ENCODE measurements at places on chromosomes 6 and 20.

GRCh38 chr6:158170656-158171081 lies 2.5 kb downstream of the GTF2H5 start:
- no peak for DNase-seq

DNA sequence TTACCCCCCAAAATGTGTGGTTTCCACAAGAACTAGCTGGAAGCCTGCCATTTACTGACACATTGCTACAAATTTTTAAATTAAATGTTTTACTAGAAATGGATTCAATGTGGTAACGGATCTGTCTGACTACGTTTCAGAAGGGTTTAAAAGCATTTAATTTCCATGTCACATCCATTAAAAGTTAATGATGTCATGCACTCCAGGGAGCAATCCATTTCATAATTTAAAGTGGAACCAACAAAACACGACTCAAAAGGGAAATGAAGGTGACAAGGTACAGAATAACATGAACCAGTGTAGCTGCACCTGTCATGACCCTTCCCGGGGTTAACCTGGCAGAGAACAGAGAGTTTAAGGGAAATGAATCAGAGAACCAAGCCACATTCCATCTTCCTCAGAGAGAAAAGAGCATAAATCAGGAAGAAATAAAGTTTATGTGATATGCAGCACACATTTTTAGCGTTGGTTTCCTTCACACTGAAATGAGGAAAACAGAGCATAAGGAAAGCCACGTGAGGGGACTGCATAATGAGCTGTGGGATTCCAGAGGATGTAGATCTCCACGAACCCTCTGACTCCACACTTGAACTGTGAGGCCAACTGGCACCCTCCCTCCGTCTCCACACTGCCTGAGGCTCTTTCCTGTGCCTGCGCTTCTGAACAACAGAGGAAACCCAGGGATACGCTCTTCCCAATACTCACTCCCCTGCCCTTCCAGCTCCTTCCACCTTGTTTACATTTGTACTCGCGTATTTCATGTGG lies 170.3 kb upstream of the AHI1 start:
- DNase-seq, result no peak

DNA sequence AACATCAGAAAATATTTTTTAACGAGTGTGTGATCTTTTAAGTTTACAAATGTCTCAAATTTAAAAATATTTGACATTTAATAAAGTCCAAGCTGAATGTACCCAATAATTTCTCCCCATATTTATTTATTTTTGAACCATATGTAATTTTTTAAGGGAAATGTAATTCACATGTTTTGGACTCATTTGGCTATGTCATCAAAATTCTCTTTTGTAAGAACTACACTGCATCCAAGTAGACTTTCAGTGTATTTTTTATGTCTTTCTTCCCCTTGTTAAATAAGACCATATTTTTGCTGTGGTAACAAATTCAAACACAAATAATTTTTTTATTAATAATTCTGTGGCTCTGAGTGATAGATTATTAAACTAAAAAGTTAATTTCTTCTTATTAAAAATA lies 365.2 kb downstream of the CD109 start:
- no peak for DNase-seq

GRCh38 chr6:127202676-127203075 lies 64.0 kb upstream of the RNF146 start:
- DNase-seq, result no peak

DNA sequence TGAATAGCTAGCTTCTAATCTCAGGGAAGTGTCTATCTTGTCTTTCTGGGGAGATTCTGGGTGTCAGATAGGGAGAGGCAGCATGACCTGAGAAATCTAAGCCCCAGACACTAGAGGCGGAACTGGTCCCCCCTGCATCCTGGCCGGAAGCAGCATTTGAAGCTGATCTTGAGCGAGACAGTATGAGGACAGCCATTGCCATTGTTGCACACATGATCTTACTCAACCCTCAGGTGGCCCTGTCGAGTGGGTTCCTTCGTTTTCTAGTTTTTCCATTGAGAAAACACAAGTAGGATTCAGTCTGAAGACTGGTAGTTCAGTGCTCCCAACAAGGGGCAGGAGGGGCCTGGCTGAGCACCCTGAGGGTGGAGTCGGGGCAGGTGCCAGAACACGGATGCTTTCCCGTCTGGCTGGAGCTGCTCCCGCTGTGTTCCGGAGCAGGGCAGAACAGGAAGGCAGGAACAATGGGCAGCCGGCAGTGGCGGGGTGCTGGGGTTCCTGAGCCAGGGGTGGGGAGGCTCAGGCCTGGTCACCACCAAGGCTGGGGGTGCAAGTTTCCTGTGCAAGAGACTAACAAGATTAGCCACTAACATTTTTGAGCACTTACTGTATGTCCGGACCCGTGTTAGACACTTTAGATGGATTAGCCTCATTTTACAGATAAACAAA lies 7.9 kb upstream of the SDCBP2 start:
- DNase-seq, result no peak

GRCh38 chr20:43914311-43915210 lies at the start of gene TOX2:
Gene TOX2, plus strand, starts transcription at chr20:43914852. Its CDS starts 40 bp downstream, at chr20:43914892.
- DNase-seq, result no peak

DNA sequence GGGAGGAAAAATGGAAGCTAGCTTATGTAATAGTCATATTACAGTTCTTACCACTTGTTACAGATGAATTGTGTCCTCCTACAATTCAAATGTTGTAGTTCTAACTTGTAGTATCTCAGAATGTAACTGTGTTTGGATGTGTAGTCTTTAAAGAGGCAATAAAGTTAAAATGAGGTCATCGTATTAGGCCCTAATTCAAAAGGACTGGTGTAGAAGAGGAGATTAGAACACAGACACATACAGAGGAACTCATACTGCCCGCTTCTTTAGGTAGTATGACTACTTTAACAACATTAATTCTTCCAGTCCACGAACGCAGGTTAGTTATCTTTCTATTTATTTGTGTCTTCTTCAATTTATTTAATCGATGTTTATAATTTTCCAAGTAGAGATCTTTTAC lies 46.5 kb upstream of the TPD52L1 start:
- DNase-seq, result no peak

DNA sequence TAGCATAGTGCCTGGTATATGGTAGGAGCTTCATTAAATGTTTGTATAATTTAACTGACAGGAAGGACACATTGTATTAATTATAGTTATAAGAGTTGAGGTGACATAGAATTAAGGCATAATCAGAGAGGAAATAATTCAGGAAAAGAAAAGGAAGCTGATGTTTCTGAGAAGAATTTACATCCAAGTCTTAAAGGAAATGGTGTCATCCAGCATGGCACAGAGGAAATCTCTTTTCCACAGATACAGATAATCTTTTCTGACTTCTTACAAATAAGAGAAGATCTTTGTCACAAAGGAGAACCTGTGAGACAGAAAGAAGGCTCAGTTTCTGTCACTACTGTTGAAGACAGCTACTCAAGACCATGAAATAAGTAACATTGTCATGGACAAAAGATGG lies 222.5 kb downstream of the GJA1 start:
- DNase-seq, result no peak

GRCh38 chr20:34794006-34794585 lies 31.4 kb downstream of the NCOA6 start:
- no peak for DNase-seq

DNA sequence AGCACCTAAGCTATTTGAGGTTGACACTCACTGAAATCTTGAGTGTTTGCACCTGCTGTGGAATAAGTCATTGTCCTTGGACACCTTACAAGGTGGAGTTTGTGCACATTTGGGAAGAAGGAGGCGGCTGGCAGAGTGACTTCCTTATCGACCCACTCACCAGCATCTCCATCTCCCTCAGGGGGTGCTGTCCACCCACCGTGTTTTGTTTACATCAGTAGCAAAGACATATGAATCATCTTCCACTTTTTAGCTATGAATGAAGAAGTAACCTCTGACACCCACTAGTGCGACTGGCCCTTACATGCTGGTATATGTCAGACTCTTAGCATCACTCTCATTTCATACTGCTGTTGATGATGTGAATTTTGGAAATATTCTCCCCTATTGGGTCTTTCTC lies 119.5 kb upstream of the SGK1 start:
- DNase-seq, result no peak

DNA sequence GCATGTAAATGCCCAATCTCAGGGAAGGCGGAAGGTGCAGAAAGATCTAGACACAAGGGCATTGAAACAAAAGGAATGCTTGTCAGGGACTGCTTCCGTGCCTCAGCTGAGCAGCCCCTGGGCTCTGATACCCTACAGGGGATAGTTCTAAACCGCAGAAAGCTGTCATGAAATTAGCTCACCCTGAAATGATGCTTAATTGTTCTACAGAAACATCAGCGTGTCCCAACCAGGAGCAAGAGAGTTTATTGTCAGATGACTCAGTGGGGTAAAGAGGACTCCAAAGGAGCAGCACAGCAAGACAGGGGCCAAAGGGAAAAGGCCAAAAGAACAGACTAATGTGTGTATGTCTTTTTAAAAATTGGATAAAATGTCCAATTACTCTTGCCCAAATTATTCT lies 258.4 kb upstream of the JARID2 start:
- no peak for DNase-seq

DNA sequence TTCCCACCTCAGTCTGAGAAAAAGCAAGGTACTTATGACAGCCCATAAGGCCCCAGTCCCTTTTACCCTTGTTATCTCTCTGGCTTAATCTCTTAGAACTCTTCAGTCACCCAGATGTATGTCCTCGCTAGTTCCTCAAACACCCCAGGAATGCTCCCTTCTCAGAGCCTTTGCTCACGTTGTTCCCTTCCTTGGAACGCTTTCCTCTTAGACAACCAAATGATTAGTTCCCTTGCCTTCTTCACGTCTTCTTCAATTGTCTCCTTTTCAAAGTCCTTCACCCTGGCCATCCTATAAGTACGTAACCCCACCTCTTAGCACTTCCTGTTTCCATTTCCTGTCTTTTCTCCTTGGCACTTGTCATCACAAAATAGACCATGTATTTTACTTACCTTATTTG lies 1.1 kb upstream of the APOBEC2 start:
- no peak for DNase-seq

- DNase-seq, result no peak
These were observed 171.1 kb downstream of the PREX1 start for GRCh38 chr20:48656661-48657211.

GRCh38 chr20:45308117-45308778 lies at the start of gene MATN4:
Gene MATN4, minus strand, starts transcription at chr20:45308299. Its CDS starts 2,717 bp downstream, at chr20:45305582.
- DNase-seq, result no peak

- no peak for DNase-seq
These were observed 235.8 kb downstream of the PHACTR1 start for GRCh38 chr6:12952318-12952717.

- no peak for DNase-seq
These were observed 99.3 kb upstream of the MRPS10 start for GRCh38 chr6:42316981-42317380.

DNA sequence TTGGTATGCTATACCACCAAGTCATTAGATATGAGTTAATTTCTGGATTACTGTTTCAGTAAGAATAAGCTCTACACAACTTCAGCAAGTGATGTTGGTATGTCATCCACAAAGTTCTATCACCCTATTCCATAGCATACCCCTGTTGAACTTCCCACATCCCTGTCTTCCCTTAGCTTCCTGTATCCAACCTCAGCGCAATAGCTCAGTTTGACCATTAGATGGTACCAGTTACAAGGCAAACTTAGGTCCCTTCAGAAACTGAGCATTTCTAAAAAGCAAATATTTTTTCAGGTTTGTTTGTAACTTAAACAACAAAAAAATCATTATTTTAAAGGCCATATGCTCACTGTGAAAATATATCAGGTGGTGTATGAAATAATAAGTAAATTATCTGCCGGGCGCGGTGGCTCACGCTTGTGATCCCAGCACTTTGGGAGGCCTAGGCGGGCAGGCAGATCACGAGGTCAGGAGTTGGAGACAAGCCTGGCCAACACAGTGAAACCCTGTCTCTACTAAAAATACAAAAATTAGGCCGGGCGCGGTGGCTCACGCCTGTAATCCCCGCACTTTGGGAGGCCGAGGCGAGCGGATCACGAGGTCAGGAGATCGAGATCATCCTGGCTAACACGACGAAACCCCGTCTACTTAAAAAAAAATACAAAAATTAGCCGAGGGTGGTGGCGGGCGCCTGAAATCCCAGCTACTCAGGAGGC lies 8.8 kb upstream of the MOG start:
- no peak for DNase-seq

DNA sequence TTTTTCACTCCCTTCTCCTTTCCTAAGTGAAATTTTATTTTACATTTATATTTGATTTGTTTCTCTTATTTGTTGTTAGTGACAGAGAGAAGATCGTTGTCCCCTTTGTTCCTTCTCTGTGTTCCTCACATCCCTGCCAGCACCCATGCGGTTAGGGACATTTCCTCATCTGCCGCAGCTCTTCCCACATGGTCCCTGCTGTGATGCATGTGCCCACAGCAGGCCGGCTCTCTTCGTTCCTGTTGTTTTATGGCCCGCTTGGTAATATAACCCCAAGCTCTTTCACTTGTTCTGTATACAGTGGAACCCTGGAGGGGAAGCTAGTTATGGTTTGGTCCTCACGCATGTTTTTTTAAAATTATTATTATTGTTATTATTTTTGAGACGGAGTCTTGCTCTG lies 23.6 kb downstream of the DTD1 start:
- DNase-seq, result no peak

- no peak for DNase-seq
These were observed 69.0 kb upstream of the CCN2 start for GRCh38 chr6:132020138-132020581.

- no peak for DNase-seq
These were observed 5.0 kb downstream of the MDFI start for GRCh38 chr6:41642960-41643898.

DNA sequence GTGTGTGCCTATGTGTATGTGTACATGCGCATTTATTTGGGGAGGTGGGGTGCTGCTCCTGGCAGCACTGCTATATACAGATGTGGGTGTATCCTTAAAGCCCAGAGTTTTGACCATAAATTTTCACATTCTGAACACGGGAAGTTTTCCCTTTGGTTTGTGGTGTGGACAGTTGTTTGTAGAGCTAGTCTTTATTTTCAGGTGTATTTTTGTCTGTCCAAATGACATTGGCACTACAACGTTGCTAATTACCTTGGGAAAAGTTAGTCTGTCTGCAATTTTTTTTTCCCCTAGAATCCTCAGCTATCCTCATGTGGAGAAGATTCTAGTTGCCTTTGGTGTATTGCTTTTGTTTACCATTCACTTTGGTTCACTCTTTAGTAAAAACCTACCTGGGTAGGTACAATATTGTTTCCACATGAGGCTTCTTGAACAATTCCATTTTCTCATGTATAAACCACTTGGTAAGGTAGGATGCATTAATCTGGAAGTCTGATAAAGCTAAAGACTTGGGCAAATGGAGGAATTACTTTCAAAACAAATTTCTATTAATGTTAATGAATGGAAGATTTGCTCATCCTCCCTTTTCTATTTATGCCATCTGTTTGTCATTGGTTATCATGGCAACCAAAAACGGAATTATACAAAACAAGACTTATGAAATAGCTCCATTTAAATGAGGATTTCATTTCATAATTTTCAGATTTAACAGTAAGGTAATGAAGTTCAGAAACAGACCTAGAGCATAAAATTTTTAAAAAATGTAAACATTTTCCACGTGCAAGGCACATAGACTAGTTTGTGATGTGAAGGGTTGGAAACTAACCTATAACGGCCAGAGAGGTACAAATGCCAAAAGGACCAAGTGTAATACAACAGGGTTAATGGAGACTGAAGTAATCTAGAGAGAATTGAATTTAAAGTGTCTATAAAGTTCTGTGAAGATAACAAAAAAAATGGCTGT lies 3.9 kb downstream of the CCN2 start:
- DNase-seq, result no peak
